ENCODE measurements at places on chromosomes 2 and 18. TPM values are rescaled to one million over a fixed set of nuclear protein-coding genes. Genes with fewer than 3 reads are reported as not detected.

Gene PLGLB1
- 0.38 TPM for total RNA-seq

Gene GFPT1
- total RNA-seq, result 27.8 TPM

Gene TMEM247
- total RNA-seq, result not detected

Gene REG3G
- total RNA-seq, result not detected

Gene TGFA
- 7.6 TPM for total RNA-seq

Gene ZSWIM2
- not detected for total RNA-seq
